ENCODE measurements at places on chromosomes 2 and 18.

DNA sequence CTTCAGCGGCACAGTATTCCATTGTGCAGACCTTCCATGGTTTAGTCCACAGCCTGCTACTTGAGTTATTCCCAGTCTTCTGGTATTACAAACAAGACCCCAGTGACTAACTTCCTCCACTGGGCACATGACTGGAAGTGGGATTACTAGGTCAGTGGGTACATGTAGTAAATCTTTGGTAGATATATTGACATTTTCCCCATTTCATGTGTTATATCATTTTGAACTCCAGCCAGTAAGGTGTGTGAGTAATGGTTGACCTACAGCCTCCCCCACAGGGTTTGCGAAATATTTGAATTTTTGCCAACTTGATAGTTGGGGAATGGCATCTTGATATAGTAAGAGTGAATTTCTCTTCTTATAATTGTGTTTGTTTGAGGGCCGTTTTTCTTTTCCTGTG, 58.8 kb downstream of the RNF144A start:
- DNase-seq: no peak

- DNase-seq: no peak
These were observed 51.3 kb upstream of the LTBP1 start for GRCh38 chr2:32895424-32895823.

GRCh38 chr18:77006305-77007175, 126.0 kb downstream of the MBP start:
- no peak for DNase-seq

- no peak for DNase-seq
These were observed 34.9 kb upstream of the RNF138 start for GRCh38 chr18:32056613-32057358.

- DNase-seq: no peak
These were observed 376.3 kb upstream of the UBE2E3 start for GRCh38 chr2:180604077-180604476.

DNA sequence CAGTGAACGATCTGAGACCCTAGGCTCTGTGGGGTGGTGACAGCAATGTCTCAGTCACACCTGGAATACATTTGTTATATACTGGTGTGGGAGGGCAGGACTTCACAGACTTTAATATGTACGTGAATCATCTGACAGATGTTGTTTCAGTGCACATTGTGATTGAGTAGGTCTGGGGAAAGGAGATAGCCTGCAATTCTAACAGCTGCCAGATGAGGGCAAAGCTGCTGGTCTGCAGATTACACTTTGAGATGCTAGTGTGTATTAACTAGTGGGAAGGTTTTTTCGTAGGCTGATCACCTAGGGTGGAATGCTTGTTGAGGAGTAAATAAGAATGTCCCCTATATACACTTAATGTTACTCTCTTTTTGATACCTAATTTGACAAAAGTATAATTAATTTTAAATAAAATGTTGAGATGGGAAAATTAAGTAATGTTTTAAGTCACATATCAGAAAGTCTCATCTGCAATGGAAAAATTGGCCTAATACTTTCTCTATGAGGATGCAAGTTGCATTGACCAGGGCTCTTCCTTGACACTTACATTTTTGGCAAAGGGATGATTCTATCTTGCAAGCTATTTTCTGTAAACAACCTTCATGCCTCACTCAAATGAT, 496.9 kb upstream of the HNMT start:
- peak; percentile 23 for DNase-seq

DNA sequence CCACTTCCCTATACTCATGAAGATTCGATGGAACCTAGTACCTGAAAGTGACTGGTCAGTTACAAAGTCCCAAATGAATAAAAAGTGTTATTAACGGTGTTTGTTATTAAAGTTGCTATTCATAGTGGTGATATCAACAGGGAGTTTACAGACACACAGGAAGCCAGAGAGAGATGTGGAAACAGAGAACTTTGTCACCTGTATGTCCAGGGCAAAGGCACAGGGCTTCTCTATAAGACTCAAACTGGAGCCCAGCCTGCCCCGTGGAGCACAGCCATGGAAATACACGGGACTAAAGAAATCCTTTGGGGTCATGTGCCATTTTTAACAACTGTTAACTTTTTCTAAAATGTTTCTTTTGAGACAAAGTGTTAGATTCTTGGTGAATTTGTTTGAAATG, 68.5 kb downstream of the KLF7 start:
- DNase-seq: no peak

- DNase-seq: no peak
These were observed 35.1 kb downstream of the CCBE1 start for GRCh38 chr18:59661891-59662701.

GRCh38 chr18:74935434-74935833, 273.5 kb downstream of the PTGR3 start:
- DNase-seq: no peak

- no peak for DNase-seq
These were observed 373.7 kb upstream of the GALNT5 start for GRCh38 chr2:156883804-156884203.

DNA sequence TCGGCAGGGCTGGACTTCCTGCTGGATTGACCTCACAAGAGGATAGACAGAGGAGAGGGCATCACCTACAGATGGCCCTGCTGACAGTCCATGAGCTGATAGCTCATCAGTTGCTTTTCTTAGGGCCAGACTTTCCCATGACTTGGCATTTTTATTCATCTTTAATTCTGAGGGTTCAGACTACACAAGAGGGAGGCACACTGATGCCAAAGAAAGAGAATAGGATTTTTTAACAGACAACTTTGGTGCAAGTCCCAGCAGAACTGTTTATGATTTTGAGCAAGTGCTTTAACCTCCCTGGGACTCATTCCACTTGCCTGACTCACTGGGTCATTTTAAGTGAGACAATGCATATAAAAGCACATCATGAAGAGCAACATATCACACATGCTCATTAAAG, 299.2 kb downstream of the INSIG2 start:
- DNase-seq: no peak

DNA sequence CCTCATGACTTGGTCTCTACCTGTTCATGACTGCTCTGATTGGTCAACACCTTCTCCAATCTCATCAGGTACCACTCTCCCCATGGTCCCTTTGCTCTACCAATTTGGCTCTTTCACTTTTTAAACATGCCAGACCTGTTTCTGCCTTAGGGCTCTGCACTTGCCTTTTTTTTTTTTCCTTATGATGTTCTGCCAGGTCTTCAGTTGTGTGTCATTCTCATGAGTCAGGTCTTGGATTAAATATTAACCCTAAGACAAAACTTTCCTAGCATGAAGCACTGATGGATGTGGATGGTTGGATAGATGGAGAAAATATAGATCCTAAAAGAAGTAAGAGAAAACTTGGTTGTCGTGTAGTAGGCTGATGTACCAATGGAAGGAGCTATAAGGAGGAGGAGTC, 219.3 kb downstream of the TTC32 start:
- DNase-seq: no peak

DNA sequence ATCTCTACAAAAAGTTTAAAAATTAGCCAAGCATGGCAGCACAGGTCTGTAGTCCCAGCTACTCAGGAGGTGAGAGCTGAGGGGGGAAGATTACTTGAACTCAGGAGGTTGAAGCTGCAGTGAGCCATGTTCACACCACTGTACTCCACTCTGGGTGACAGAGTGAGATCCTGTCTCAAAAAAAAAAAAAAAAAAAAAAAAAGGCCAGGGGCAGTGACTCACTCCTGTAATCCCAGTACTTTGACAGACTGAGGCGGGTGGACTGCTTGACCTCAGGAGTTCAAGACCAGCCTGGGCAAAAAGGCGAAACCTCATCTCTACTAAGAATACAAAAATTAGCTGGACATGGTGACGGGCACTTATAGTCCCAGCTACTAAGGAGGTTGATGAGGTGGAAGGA, 37.0 kb downstream of the PUM2 start:
- DNase-seq: no peak

DNA sequence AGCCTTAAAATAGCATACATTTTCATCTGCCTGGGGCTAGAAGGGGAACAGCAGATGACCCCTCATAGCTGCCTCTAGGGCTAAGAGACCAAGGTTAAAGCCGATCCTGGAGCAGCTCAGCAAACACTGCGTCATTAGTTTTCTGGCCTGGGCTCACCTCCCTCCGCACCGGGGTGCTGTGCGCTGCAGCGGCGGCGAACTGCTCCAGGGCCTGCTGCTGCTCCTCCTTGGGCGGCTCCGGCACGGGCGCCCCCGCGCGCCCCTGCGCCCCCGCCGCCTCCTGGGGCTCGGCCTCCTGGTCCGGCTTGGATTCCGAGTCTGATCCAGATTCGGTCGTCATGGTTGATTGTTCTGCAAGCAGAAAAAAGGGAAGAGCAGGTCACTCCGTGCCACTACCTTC, 55.0 kb downstream of the EPB41L3 start:
- DNase-seq: no peak

DNA sequence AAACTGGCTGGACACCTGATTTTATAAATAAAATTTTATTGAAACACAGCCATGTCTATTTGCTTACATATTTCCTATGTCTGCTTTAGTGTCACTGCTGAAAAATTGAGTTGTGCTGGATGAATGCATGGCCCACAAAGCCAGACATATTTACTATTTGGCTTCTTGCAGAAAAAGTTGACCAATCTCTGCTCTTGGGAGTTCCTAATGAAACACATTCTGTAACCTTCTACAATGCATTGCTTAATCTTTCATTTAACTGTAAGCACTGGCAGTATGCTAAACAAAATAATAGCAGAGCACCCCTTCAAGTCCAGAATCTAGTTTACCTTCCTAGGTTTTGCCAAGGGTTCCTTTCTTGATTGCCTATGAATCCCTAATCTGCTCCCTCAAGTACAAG, 17.7 kb upstream of the SERPINB7 start:
- no peak for DNase-seq

GRCh38 chr2:223618172-223619035, 16.2 kb upstream of the SCG2 start:
- DNase-seq: no peak

DNA sequence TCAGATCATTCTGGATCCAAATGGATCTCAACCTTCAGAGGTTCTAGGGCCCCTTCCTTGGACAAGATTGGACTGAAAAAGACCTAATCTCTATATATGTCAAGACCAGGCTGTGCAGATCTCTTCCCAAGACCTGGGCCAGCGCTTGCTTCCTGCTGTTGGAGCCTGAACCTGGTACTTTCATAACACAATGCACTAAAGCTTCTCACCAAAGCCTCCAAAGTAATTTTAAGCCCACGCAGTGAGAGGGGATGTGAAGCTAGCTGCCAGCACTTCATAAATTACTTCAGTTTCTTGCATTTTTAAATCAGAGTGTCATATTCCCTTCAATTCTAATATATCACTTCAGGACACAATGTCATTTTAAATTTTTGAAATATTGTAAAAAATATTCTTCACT, 50.7 kb downstream of the LRRC30 start:
- DNase-seq: no peak

DNA sequence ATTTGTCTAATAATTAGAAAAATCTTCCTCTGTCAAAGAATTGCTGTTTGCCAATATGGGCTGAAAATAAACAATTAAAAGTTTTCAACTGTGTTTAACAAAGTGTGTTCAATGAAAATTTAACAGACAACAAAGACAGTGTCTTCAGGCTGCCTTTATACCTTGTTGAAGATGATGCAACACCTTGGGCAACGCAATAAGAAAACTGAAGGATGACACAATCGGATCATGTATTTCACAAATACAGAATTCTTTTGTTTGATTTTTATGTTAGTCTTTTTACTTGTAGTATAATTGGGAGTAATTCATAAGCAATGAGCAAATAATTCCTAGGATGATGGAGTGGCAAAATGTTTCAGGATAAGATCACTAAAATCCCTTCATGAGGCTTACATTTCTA, 27.8 kb downstream of the CHN1 start:
- no peak for DNase-seq

DNA sequence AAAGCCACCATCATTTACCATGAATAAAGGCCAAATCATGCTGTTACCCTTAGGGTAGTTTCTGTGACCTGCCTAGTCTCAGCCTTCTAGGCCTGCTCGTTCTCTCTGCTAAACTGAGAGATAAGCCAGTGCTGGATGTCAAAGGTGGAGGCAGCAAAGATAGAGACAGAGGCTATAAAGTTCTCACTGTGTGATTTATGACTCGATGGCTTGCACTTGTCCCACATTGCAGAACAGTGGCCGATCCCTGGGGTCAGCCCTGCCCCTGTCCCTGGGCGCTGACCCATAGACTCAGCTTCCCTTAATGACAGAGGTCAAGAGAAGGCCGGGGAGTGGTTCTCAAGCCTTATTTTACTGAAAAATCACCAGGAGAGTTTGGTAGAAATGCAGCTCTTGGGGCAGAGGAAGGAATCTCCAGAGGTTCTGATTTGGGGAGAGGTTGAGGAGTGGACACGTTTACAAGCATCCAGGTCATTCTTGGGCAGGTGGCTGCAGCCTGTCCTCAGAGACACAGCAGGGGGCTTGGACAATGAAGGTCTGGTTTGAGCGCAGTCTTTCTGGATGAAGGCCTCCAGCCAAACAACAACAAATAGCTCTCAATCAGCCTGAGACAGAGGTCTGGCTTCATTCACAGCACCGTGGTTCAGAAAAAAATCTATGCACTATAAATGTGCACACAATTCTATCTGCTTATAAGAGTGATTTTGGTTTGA, 143.5 kb downstream of the ACKR3 start:
- DNase-seq: no peak

GRCh38 chr18:56044239-56044638, 456.2 kb upstream of the TCF4 start:
- no peak for DNase-seq

DNA sequence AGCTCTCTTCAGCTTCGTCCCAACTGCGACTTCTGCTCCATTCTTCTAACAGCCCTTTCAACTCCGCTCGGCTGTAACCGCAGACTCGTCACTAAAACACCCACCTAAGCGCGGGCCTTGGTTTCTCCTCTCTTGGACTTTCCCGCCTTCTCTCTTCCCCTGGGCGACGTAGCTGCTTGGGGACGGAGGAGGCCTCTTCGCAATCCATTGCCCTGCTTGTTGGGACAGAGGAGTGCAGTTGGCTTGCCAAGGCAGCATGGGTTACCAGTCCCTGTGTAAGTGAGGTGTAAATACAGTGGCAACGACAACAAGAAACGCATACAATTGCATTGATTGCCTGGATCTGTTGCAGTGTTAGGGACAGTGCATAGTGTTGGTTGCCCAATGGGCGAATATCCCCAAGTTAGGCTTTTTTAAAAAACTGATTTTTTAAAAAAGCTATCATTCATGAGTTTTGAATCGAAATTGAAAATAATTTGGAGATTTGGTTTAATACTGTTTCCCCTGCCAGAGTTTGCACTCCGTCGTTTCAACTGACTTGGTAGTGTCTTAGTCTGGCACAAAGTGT, 484 bp upstream of the DARS1 start:
- DNase-seq: no peak

- no peak for DNase-seq
These were observed 251.7 kb downstream of the LRRTM4 start for GRCh38 chr2:77270433-77270832.
